ENCODE measurements at places on chromosomes 5 and 9.

GRCh38 chr5:115459855-115460341 lies 84.7 kb downstream of the FEM1C start:
- no peak for DNase-seq

DNA sequence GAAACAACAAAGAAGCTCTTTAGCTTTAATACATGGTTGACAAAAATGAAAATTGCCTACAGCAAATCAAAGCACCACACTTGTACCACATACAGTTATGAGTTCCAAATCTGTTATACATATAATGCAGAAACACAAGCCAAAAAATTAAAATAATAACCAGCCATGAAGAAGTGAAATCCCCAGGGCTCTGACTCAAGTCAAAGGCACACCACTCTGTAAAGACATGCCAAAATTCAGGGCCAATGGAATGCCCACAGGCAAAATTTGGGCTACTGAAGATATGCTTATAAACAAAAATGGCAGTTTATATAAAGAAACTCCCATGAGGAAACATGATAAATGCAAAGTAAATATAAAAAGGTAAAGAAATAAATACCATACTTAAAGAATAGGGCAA lies 29.0 kb downstream of the THBS4 start:
- DNase-seq = no peak

- peak; percentile 2 for DNase-seq
These were observed 97.5 kb downstream of the COL5A1 start for GRCh38 chr9:134738869-134739659.

DNA sequence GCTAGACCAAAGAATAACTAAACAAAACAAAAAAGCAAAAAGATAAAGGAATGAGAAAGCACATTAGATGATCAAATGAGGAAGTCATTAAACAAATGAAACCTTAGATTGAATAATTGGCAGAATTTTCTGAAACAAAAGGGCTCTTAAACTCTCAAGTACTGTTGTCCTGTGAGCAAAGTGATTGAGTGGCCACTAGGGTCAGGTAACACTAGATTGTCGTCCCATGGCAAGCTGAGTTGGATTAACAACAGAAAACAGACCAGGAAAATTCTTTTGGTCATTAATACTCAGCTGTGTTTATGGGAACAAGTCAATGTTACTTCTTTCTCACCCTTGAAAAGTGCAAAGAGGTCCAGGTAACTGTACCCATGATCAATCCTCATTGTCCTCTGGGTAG lies 81.6 kb upstream of the MRPS30 start:
- DNase-seq = no peak

GRCh38 chr5:52854301-52854700 lies 66.6 kb downstream of the ITGA1 start:
- DNase-seq = no peak

DNA sequence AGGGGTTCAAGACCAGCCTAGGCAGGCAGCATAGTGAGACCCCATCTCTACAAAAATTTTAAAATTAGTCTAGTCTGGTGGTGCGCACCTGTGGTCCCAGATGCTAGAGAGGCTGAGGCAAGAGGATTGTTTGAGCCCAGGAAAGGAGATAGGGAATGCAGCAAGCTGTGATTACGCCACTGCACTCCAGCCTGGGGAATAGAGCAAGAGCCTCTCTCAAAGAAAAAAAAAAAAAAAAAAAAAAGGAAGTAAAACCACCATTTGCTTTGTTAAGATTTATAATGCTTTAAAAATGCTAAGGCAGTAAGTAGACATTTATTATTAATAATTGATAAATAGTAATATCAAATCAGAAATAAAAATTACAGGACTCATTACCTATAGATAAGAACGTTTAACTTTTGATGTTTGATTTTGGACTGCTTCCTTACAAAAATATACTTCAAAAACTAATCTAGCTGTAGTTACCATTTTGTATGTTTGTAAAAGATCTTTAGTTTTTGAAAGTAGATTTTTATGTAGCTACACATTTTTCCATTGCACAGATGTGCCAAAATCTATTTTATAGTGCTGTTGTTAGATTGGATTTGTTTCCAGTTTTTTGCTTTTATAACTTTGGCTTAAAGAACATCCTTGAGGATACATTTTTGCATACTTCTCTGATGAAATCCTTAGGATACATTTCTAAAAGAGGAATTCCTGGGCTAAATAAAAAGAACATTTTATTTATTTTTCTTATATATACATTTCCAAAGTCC lies 86.4 kb downstream of the INIP start:
- DNase-seq = no peak

- no peak for DNase-seq
These were observed 14.5 kb downstream of the FCN2 start for GRCh38 chr9:134895097-134895496.

DNA sequence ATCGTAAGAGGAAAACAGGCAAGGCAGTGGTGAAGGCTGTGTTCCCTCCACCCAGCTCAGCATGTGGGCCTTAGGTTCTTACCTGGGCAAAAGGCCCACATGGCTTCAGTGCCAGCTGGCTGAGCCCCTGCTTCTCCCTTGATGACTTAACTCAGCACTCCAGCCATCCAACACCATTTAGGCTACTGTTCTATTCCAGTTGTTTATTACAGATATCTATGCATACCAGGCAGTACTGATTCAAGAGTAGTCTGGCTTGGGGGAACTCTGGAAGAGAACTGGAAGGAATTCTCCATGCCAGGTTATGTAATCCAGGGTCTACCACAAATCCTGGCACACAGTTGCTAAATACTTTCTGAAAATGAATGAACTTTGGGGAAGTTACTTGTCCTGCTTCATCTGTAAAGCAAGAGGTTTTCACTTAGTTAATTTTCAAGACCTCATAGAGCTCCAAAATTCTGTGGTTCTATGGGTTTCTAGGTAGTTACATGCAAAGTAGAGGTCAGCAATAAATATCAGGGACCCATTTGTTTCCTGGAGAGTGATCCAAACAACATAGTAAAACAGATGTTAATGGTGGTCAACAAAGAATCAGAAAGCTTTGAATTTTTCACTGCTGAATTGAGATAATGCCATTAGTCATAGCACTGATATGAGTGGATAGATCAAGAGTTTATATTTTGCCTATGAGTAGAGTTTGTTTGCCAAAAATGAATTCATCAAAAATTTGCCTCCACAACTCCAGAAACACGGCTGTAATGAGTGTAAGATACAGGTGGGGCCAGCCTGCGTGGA lies 88.2 kb upstream of the OSMR start:
- DNase-seq = no peak

- no peak for DNase-seq
These were observed 21.0 kb upstream of the SMARCA2 start for GRCh38 chr9:1994180-1994579.

- peak; percentile 60 for DNase-seq
These were observed 192.4 kb downstream of the HSPA4 start for GRCh38 chr5:133244242-133244641.

DNA sequence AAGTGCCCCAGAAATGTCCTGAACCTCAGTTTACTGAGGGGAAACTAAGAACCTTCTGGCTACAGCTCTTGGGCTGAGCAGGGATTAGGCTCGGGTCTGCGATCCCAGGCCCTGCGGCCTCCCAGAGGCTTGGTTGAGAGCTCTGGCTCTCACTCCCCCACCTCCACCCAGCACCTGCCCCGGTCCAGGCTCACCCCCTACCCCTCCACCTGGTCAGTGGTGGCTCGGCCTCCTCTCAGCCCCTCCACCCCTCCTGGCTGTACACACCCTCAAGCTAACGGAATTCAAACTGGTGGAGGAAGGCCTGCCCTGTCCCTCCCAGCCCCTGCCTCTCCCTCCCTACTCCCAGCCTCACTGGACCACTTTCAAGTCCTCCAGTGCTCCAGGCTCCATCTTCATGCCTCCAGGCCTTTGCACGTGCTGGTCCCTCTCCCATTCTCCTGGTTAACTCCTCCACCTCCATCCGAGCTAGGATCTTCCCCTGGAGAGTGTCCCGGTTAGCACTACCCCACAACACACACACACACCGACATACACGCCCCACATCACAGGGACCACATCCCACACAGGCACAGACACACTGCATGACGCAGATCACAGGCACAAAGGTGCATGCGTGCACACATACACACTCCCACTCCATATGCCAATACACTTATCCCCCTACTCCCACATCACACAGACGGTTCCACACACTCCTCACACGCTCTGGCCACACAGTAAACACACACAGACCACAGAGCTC lies 130.9 kb downstream of the C9orf50 start:
- DNase-seq = no peak

DNA sequence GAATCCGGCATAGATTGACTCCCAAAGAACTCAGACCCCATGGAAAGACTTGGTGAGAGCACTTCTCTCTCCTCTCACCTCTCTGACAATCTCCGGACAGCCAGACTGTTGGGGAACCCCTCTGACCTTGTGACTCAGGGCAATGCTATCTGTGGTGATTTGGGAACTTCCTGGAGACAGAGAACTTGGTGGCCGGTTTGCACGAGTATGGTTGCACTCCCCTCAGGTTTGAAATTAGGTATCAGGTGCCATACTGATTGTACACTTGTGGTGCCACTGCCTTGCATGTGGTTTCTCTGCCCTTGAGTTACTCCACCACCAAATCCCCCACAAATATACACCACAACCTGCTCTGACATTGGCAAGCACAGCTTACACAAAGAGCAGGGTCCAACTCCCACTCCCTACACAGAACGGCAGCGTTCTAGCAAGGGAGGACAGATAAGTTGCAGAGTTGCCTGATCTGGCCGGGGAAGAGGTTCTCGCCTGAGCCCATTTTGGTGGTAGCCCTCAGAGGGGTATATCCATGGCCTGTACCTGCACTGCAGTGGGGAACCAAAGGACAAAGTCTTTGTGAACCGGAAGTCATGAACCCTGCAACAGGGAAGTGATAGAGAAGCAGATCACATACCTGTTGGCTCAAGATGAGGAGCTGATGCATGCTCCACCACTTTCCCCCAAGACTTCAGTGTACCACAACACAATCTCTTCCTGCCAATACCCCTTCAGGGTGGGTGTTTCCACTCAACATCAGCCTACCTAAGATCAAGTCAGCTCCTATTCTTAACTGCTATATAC lies 255.1 kb downstream of the MCTP1 start:
- DNase-seq = no peak

GRCh38 chr9:16532272-16532671 lies 338.2 kb downstream of the BNC2 start:
- no peak for DNase-seq

DNA sequence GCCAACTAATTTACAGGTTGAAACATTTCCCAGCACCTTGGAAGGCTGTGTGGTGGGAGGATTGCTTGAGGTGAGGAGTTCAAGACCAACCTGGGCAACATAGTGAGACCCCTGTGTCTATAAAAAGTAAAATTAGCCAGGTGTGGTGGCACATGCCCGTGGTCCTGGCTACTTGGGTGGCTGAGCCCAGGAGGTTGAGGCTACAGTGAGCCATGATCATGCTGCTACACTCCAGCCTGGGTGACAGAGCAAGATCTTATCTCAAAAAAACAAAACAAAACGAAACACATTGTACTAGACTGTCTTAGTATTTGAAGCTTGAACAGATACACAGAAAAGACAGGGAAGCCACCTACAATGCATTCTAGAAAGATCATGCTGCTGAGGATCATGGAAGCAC lies 2.8 kb upstream of the HSDL2 start:
- DNase-seq = no peak

- DNase-seq = no peak
These were observed 47.4 kb downstream of the PRKACG start for GRCh38 chr9:68966496-68966944.

DNA sequence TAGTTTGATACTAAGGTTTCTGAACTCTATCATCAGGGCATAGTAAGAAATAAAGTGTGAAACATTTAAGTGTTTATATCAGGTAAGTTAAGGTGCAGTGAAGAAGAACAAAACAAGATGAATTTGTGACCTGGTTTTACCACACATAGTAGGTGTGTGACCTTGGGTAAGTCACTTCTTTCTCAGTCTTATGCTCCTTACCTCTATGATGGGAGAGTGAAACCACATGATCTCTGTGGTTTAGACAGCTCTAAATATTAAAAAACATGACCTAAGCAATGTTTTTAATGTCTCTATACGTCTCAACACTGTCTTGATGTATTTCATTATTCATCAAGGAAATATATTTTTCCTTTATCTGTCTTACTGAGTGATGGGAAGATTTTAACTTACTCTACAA lies 629.6 kb upstream of the DMAC1 start:
- DNase-seq = no peak

DNA sequence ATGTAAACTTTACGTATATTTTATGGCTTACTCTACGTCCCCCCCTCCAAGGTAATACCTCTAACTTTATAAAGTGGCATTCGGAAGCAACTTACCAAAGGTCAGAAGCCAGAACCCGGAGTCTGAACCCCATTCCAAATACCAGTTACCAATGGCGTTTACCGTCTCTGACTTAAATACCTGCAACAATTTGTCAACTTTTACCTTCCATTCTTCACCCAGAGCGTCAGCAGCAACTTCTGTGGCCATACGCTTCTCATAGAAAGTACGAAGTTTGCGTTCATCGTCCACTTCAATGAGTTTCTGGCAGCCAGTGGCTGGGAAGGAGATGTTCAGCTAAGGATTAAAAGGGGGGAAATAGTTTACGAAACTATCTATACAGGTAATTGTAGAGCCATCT lies 753 bp downstream of the RPS6 start:
- DNase-seq = no peak

DNA sequence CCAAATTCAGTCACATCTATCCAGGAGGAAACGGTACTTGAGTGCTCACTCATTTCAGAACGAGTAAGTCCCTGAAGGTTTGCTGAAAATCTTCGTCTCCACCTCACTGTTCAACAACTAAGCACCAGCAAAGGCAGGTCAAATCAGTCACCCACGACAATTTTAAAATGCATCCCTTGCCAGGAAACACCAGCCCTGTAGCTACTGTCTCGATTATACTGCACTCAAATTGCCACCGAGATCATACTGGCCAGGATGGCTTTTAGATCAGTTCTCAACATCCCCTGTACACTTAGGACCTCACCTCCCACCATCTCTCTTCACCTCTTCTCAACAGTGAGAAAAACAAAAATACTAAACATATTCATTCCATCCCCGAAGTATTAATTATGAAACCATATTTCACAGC lies 298.6 kb downstream of the AGTPBP1 start:
- no peak for DNase-seq

DNA sequence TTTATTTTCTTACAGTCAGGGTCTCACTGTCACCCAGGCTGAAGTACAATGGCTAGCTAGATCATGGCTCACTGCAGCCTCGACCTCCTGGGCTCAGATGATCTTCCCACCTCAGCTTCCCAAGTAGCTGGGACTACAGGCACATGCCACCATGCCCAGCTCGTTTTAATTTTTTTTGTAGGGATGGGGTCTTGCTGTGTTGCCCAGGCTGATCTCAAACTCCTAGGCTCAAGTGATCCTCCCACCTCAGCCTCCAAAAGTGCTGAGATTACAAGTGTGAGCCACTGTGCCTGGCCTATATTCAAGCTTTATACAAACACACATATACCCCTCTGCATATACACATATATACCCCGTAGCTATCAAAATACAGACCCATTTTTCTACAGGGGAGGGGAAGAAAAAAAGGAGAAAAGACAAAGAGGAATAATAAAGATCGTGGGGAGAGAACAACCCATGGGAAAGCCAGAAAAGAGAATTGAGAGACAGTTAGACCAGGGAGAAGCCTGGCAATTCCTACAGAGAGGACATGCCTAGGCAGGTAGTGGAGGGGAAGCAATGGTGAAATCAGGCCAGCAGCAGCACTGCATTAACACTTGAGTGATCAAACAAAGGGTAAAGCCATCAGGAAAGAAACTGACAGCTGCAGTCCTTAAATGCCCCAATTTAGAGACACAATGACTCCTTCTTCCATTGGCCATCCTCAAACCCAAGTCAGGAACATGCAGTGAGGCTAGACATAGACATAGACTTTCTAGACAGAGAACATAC lies 102.7 kb downstream of the EFNA5 start:
- DNase-seq = peak; percentile 52

- DNase-seq = no peak
These were observed 2.5 kb upstream of the QSOX2 start for GRCh38 chr9:136247947-136248637.
